DMS 273 treated with DMSO at 0.1 percent for 48 hours (cell line): ENCODE measurements at places on chromosomes 4 and X.
A peak's percentile ranks its signal among the peaks of the same experiment; 100 is the strongest.

DNA sequence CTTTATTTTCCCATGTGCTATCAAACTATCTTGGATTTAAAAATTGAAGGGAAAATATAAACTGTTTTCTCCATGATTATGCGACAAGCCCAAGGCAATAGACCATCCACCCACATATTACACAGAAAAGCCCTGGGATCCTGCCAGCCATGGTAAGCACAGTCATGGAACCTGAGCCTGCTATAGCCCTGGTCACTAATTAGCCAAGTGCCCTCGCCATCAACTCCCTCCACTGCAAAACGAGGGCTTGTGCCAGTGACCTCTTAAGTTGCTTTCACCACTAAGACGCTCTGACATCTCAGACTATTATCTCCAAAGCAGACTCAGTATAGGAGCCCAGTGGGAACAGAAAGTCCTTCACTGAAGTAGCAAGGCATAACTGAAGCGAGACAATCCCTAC lies 69.2 kb downstream of the NLGN4X start:
- DNase-seq, result no peak

DNA sequence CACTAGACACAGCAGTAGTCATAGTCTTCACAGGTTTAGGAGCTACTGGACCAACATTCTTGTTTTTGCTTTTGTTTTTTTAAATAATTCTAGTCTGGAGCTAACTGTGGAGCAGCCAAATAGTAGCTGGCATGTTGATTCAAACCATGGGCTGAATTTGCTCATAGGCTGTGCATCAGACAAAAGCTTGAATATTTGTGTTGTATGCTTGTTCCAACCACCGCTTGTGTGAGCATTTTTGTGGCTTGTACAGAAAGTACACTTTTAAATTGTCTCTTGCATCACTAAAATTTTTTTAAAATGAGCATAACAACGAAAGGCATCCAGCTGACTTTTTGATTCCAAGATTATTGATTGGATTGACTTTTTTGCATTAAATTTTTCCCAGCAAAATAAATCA lies 39.6 kb downstream of the CCNI start:
- DNase-seq, result no peak

GRCh38 chr4:7831330-7831729 lies 108.3 kb downstream of the AFAP1 start:
- DNase-seq, result peak; percentile 9

GRCh38 chrX:43527801-43528200 lies 128.3 kb upstream of the MAOA start:
- no peak for DNase-seq

DNA sequence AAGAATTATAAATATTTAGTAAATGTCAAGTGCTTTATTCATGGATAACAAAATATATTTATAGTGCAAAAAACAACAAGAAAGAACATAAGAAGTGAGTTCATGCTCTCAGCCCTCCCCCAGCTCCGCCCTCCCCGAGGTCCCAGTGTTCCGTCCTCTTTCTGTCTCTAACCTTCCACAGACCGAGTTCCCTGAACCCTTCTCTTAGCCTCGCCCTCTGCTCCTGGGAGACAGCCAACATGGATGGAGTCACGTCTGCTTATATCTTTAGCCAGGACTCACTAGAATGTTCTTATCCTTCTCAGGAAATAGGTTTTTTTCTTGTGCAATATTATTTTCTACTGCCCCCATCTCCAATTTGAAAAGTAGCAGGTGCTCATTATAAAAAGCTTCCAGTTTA lies 40.1 kb upstream of the HELT start:
- DNase-seq, result no peak

DNA sequence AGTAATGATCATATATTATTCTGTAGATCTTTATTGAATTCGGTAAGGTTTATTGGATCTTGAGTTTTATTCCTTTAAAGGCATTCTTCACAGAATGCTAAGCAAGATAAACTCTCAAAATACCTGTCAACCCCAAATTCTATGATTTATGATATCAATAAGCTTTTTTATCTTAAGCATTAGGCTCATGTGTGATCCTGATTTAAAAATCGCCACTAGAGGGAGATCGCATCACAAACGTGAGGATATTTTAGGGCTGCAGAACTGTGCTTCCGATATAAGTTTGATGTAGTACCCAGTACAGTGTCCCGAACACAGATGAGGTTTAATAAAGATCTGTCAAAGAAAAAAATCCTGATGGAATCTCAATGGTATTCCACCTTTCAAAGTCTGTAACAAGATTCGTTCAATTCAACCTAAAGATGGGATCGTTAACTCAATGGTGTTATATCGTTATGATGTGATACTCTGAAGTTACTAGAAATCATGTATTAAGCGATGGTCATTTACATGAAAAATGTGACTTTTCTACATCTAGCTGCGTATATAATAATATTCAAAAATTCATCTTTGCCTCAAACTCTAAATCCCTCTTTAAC lies 169.0 kb downstream of the CORIN start:
- DNase-seq, result no peak

GRCh38 chr4:2365054-2365912 lies 53.2 kb downstream of the ZFYVE28 start:
- no peak for DNase-seq

DNA sequence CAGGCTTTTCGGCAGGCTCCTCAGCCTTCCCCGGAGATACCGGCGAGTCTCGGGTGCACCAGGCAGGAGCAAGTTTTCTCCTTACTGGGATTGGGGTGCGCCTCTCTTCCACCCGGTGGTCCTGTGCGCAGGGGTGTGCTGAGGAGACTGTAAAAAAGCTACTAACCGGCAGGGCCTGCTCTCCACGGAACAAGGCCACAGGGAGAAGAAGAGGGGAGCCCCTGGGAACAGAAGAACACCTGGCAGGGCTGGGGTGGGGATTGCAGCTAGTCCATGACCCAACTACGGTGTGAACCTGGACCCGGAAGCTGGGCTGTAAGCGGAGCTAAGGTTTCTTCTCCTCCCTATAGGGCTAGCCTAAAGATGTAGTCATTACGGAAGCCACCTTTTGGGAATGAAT lies 17.7 kb upstream of the ZIC3 start:
- DNase-seq, result no peak

DNA sequence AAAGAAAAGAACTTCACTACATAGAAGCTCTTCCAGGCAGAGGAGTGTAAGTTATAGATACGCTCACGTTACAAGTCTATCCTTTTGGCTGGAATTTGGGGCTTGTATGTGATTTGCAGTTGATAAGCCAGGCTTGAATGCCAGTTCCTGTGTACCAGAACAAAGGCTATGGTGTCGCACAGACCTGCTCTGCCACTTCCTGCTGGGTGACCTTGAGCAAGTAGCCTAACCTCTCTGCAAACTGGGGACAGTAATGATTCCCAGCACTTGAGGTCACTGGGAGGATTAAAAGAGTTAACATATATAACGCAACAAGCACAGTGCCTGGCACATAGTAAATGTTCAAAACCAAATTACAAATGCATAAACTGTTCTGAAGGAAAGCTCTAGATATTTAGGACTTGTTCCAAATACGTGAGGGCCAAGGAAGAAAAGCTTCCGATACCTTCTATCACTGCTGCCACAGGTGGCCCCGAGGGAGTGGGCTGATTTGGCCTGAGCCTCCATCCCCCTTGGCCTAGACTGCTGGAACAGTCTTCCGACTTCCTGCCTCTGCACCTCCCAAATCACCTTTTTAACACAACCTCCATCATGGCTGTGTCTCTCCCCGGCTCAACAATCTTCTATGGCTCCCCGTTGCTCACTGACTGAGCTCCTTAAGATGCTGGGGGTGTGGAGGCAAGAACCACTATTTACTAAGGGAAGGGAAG lies 1.3 kb upstream of the SOWAHD start:
- no peak for DNase-seq

GRCh38 chrX:140505421-140506337 lies 810 bp upstream of the SOX3 start:
- DNase-seq, result no peak

DNA sequence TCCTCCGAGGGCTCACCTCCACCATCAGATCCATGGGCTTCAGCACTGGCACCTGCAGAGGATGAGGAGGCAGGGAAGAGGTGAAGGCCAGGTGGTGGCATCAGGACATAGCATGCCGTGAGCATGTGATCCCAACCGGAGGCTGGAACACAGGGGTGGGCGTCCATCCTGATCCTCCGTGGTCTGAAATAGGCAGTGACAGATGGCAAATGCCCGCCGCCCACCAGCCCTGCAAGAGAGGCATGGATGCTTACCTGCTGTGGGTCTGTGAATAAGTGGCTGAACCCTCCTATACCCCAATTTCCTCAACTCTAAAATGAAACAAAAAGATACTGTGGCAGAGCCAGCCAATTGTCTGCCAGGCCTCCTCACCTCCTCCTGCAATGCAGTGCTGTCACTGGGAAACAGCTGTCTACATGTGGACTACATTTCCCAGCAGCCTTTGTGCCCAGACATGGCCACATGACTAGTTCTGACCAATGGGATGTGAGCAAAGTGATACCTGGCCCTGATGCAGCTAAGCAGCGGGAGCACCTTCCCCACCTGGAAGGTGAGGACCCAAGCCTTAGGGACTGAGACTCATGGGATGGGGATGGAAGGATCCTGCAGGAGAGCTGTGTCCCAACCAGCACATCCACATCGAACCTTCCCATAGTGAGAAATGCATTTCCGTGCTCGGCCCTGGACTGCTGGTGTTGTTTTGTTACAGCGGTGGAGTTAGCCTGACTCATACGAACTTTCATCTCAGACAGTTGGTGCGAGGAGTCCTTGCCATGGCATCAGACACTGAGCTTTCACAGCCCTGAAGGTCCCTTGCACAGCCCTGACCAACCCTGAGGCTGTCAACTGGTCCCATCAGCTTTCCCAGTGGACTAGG lies 99.5 kb downstream of the PPP2R2C start:
- DNase-seq, result no peak
